ENCODE measurements at places on chromosomes 3 and 15.

DNA sequence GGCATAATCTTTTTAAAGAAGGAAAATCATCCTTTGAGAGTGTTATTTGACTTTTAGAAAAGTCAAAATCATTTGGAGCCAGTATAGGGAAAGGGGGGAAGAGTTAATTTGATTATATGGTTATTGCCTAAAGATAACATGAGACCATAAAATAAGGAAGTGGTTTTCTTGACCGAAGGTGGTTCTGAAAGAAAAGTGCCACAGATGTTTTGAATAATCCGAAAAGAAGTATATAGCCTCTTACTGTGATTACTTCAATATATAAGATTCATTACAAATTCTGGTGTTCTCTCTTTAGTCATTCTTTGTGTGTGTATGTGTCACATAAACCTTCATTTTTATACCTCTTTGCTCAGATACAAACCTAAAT lies 1.1 kb downstream of the DNAJB11 start:
- no peak for DNase-seq

- DNase-seq = no peak
Measured at GRCh38 chr3:48636149-48636655, 941 bp upstream of the SLC26A6 start.

GRCh38 chr3:158105119-158105709 lies 1.0 kb downstream of the SHOX2 start:
- DNase-seq = no peak

- DNase-seq = no peak
Measured at GRCh38 chr15:90558171-90558573, 28.4 kb downstream of the CRTC3 start.

- DNase-seq = no peak
Measured at GRCh38 chr3:131329774-131330173, 51.8 kb upstream of the NUDT16 start.

DNA sequence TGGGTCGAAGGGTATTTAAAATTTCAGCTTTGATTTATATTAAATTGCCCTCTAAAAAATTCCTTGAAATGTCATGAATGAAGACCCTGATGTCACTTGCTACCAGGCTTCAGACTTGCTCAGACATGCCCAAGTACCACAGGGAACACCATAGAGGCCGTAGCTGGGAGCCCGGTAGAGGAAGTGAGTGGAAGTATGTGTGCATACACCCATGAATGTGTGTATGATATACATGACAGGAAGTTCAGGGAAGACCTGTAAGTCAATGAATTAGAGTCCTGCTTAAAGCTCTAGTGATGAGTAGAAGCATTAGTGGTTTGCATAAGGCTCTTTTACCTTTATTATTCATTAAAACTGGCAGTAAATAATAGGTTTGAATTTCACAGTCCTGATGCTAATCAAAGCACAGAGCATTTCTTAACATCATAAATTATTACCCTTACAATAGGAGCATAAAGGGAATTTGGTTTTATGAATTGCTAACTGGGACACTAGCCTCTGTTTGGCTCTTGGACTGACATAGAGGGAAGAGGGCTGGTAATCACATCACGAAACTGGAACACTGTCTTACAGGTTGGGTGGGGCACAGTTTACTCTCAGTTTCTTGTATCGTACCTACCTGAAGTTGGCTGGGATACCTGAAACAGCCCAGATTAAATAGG lies 144.4 kb downstream of the CHST2 start:
- DNase-seq = no peak

DNA sequence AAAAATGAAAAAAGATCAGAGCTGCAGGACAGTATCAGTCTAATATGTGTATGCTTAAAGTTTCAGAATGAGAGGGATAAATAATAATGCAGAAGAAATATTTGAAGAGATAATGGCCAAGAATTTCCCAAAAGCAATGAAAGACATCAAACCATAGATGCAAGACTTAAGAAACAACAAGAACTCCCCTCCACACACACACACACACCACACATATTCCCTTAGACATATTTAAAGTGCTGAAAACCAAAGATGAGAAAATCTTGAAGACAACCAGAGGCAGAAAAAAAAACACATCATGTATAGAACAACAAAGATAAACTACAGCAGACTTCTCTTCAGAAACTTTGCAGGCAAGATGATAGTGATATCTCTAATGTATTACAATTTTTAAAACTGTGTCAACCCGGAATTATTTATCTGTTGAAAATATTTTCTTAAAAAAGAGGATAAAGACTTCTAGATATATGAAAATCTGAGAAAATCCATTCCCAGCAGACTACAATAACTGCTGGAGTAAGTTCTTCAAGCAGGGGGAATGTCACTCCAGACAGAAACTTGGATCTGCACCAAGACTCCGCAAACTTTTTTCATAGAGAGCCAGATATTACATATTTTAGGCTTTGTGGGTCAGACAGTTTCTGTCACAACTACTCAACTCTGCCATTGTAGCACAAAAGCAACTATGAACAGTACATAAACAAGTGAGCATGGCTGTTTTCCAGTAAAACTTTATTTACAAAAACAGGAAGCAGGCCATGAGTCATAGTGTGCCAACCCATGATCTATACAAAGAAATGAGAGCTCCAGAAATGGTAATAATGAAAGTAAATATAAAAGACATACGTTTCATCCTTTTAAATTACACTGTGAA lies 223.4 kb upstream of the CGNL1 start:
- no peak for DNase-seq

- no peak for DNase-seq
Measured at GRCh38 chr3:186267758-186268157, 94.3 kb downstream of the DGKG start.

DNA sequence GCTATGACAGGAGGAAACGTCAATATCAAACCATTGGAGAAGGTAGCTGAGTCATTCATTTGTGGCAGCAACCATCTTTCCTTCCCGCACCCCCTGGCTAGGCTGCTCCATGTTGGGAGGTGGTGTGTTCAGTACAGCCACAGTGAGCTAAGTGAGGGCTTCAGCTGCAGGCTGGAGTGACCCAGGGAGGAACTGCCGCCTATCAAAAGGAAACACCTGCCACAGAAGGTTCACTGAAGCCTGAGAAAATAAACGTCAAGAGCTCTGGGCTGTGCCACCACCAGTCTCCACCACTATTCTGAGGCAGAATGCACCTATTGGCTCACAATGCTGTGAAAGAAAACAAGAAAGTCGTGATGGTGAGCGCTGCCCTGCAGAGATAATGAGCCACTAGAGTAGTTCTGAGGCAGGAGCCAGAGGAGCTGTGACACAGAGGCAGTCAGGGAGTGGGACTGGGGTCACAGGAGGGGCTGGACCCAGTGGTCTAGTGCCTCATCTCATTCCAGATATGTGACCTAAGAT lies 34.8 kb upstream of the CD47 start:
- DNase-seq = no peak

- DNase-seq = no peak
Measured at GRCh38 chr3:108131475-108132134, 40.8 kb upstream of the CD47 start.

DNA sequence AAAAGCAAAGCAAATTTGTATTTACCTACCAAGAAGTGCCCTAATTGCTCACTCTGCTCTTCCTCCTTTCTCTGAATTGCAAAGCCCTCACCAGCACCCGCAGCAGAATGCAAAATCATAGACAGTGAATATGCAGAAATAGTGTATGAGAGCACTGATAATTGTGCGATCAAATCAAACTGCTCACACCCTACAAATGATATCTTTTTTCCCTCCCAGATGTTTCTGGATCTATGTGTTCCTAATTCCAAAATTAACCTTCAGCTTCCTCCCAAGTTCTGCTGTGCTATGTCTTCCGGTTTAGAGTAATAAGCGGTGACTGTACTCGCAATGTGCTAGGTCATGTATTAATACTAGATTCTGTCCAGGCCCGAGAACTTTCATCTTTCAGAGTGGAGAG lies 3.4 kb downstream of the GHSR start:
- DNase-seq = no peak

GRCh38 chr3:53318522-53318921 lies 28.8 kb downstream of the DCP1A start:
- DNase-seq = no peak

GRCh38 chr15:39357480-39358268 lies 223.2 kb upstream of the THBS1 start:
- no peak for DNase-seq

GRCh38 chr3:148459931-148460513 lies 237.7 kb upstream of the AGTR1 start:
- DNase-seq = no peak

DNA sequence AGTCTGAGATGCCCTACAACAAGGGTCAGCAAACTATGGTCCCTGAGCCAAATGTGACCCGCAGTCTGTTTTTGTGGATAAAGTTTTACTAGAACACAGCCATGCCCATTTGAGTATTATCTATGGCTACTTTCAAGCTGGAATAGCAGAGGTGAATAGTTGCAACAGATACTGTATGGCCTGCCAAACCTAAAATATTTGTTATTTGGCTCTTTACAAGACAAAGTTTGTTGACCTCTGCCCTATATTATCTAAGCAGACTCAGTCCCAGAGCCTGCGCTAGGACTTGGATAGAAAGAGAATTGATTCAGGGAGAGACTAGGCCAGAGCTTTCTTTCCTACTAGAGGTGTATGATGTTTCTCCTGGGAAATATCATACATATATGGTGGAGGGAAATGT lies 81.7 kb upstream of the NMNAT3 start:
- no peak for DNase-seq

DNA sequence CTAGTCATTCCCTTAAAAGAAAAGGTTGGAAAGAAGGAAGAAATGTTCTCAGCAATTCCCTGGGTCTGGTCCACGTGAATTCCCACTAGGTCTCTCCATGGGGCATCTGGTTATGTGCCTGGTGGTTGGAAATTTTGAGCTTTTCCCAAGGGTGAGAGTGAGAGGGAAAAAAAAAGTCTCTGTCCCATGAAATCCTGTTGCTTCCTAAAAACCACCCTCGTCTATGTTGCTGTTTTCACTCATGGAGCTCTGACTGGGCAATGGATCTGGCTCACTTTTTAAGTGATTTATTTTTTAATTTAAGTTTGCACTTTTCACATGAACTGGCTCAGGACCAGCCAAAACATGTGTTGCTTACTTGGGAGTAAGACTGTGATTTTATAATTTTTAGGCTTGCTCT lies 190.1 kb downstream of the CHST2 start:
- no peak for DNase-seq

GRCh38 chr3:171348121-171348520 lies 112.1 kb downstream of the TNIK start:
- DNase-seq = no peak
